ENCODE measurements at places on chromosomes 12 and 14.
A peak's percentile ranks its signal among the peaks of the same experiment; 100 is the strongest.

DNA sequence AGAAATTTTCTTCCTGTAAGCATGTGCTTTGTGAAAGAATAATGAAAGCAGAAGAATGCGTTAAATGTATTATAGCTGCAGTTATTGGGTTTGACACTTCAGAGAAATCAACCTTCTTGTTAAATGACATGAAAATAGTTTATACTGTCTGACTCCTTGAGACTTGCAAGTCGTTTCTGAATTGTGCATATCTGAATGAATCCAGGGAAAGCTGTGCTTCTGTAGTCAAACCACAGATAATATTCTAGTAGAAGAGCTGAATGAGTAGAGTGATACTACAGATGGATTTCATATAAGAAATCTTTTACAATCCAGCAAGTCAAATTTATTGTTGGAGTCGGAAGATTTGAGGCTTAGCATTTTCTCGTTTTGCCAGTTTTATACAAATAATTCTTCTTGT lies 343.3 kb downstream of the RAD51B start:
- no peak for DNase-seq

GRCh38 chr12:115730975-115731541 lies 546.4 kb downstream of the MED13L start:
- no peak for DNase-seq

GRCh38 chr12:124402248-124403066 lies 107.6 kb downstream of the RFLNA start:
- DNase-seq = no peak

DNA sequence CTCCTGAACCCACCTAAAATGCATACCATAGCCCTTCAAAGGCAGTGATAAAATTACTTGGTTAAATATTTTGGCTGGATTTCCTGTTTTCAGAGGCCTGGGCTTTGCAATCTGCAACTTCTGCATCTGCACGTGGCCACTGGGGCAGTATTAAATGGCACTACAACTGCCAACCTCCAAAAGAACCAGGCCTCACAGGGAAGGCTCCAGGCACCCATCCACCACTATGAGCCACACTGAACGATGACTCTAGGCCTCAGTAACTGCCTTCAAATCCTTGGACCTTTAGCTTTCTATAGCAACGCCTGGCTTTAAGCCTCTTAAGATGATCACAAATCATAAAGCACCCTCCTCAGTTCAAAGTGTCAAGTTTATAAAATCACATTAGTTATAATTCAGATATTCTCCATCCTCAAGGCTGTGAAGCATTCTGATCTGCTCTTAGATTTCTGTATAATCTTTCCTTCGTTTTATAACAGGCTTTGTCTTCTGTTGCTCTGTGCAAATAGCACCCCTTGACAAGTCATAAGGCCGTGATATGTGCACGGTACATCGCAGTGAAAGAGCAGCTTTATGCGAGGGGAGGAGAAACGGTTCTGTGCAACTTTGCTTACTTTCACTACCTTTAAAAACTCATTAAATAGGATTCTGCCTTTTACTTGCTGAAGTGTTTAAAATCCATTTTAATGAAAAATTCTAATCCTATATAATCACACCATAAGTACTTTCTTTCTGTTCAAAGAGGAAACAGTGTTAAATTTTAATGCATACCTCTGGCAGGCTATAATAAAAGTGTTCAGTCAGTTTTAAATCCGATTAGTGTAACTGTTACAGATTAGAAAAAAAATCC lies 196.4 kb upstream of the G2E3 start:
- no peak for DNase-seq

DNA sequence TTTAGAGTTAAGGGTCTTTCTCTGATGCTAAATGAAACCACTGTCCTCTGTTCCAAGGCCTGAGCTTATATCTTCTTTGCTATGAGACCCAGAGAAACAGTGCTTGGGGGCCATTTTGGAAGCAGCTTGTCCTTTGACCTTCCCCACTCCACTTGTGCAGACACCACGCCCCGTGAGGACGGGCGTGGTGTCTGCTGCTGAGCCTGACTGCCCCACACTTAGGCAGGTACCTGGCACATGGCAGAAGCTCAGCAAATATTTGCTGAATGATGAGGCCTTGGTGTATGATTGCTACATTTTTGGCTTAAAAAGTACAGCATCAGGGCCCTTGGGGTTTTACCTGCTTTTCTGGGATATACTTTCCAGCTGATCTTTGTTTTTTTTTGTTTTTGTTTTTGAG lies 69.9 kb downstream of the RASSF3 start:
- no peak for DNase-seq

DNA sequence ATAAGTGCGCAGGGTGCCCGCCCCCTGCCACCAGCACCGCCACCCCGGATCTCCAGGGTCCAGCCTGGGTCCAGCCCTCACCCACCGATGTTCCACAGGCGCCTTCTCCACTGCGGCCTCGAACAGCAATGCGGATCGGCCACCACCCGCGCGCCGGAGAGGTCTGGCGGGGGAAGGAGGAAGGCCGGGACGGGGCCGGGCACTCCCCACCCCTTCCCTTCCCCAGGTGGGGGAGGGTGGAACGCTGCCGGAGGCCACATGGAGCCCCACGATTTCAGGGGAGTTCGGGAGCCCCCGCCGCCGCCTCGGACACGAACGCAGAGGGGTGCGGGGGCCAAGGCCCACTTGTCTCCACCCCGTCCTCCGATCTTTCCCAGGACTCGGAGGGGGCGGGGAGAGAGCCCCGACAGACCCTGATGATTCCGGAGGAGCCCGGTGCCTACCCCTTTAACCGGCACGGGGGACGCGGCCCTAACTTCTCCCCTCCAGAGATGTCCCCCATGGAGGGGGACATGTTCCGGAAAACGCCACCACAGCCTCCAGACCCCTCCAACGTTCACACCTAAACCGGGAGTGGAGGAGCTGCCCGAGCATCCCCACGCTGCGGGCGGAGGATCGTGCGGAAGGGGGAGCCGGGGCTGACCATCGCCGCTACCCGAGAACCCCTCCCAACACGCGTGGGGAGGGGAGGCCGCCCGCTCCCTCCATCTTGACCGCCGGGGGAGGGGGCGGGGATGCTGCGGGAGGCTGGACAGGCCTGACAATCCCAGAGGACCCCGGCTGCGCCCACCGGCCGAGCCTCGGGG lies 1.1 kb downstream of the ATXN2 start:
- no peak for DNase-seq

- DNase-seq = no peak
Observed at GRCh38 chr14:53951627-53952303, 4.9 kb downstream of the BMP4 start.

DNA sequence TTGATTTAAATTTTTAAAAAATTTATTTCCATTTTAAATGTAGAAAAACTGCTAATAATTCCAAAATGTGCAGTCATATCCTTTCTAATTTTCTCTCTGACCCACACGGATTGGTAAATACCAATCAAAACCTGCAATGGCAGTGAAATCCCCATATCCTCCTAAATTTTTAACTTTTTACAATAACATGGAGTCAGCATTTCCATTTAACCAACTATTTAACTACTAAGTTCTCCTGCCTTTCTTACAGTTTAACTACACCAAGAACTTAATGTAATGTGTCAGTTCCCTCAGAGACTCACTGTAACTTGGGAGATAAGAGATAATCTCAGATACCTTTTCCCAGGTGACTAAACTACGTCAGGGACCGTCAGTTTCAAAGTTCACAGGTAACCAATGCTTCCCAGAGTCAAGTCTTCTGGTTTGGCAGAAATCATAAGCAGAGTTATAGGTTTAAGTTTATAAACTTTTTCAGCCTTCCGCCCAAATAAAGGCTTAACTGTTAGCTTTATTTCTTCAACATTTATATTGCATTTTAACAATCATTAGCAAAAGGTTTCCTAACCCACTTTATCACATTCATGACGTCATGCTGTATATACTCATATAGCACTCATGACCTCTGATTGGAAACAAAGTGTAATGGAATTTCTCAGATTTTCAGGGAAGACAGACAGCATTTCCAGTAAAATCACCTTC lies 7.6 kb downstream of the KRAS start:
- no peak for DNase-seq

- DNase-seq = peak; percentile 6
Observed at GRCh38 chr12:153080-153746, 60.7 kb downstream of the SLC6A12 start.

GRCh38 chr12:101591781-101592180 lies 3.0 kb upstream of the MYBPC1 start:
- DNase-seq = no peak

- DNase-seq = no peak
Observed at GRCh38 chr12:125124320-125124966, 59.2 kb downstream of the AACS start.

DNA sequence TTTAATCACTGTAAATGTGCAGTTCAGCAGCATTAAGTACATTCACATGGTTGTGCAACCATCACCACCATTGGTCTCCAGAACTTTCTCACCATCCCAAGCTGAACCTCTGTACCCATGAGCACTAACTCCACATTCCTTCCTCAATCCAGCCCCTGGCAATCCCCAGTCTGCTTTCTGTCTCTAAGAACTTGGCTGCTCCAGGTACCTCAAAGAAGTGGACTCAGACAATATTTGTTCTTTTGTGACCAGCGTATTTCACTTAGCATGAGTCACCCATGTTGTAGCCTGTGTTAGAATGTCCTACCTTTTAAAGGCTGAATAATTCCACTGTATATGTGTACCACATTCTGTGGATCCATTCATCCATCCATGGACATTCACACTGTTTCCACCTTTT lies 64.6 kb downstream of the SLC24A4 start:
- DNase-seq = no peak

DNA sequence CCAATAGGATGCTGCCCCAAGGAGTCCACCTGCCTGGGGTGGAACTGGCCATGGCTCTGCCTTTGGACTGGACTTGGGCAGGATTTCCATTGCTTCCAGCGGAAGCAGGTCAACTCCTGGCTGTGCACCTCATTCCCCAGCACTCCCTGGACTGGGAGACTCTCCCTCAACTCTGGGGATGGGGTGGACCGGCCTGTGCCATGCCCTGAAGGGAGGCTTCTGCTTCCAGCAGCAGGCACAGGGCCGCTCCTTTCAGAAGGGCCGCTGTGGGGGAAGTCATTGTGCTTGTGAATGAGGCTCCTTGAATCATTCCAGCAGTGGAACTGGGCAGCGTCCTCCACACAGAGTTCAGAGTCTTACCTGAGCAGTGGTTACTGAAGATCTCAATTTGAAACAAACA lies 23.0 kb downstream of the TCHP start:
- no peak for DNase-seq

GRCh38 chr12:38411426-38411825 lies 94.9 kb downstream of the ALG10B start:
- no peak for DNase-seq

DNA sequence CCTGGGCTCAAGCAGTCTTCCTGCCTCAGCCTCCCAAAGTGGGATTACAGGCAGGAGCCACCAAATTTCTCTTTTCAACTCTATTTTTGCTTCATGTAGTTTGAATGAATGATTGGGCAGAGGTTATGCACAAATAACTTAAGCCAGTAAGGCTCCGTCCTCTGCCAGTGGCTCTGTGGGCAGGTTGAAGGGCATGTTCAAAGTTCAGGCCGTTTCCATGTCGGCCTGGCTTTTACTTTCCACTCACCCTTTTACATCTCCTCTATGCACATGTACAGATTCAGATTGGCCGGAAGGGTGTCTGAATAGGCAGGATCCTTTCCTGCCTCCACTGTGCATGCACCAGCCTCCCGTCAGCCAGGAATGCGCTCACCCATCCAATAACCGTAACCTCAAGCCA lies 132.3 kb downstream of the EML1 start:
- no peak for DNase-seq

DNA sequence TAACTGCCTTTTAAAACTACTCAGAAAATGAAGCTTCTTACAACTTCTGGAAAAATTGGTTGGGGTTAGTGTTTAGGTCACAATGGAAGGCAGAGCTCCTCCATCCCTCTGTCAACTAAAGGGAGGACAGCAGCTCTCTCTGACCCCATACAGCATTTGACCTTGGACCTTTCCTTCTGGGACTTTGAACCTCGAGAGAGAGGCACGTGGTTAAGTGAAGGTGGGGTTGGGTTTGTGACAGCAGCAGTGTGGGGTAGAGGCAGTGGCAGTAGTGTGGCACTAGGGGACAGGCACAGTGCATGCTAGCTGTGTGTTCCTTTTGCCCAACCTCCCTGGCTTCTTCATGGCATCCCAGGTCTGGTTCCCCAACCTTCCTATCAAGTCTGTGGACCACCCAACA lies 9.4 kb upstream of the C12orf75 start:
- no peak for DNase-seq

DNA sequence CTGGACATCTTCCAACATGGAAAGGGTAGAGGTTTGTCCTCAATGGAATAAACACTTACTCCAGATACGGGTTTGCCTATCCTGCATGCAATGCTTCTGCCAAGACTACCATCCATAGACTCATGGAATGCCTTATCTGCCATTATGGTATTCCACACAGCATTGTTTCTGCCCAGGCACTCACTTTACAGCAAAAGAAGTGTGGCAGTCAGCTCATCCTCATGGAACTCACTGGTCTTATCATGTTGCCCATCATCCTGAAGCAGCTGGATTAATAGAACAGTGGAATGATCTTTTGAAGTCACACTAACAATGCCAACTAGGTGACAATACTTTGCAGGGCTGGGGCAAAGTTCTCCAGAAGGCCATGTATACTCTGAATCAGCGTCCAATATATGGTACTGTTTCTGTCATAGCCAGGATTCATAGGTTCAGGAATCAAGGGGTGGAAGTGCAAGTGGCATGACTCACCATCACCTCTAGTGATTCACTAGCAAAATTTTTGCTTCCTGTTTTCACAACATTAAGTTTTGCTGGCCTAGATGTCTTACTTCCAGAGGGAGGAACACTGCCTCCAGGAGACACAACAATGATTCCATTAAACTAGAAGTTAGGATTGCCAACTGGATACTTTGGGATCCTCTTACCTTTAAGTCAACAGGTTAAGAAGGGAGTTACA lies 140.4 kb downstream of the SLC35F4 start:
- no peak for DNase-seq

DNA sequence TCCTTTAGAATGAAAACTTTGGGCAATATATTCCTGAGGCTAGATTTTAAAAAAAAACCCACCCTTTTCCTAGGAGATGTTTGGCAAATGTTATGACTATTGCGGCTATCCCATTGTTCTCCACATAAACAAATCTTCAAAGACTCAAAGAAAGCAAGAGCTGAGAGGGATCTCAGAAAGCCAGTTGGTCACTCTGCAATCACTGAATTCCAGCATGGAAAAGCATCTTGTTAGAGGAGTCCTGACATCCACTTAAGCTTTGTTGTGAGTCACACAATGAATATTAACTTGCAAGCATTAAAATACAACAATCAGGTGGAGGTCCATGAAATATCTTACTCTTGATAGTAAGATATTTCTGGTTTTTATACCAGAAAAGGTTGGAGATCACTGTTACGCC lies 11.0 kb upstream of the PTPRB start:
- no peak for DNase-seq

GRCh38 chr12:131290255-131290959 lies 336.7 kb downstream of the ADGRD1 start:
- no peak for DNase-seq

DNA sequence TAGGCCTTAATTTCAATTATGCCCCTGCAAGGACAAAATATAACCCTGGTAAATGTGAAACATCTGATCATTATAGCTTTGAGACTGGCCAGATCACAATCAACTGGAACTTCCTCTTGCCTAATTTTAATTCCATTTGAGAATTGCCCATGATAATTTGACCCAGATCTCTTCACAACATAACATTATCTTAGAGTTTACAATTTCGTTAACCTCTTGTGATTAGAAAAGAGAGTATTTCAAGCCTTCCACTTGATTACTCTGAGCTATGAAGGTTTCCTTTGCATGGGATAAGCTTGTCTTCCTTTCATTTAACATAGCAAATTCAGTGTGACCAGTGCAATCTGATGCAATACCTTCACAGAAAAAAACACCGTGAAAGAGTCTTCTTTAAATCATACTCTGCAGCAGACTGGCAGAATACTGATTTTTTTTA lies 143.6 kb downstream of the DUSP6 start:
- no peak for DNase-seq

Measured in T-helper 2 cell (primary cell).